ENCODE measurements at places on chromosomes 11 and 22.

DNA sequence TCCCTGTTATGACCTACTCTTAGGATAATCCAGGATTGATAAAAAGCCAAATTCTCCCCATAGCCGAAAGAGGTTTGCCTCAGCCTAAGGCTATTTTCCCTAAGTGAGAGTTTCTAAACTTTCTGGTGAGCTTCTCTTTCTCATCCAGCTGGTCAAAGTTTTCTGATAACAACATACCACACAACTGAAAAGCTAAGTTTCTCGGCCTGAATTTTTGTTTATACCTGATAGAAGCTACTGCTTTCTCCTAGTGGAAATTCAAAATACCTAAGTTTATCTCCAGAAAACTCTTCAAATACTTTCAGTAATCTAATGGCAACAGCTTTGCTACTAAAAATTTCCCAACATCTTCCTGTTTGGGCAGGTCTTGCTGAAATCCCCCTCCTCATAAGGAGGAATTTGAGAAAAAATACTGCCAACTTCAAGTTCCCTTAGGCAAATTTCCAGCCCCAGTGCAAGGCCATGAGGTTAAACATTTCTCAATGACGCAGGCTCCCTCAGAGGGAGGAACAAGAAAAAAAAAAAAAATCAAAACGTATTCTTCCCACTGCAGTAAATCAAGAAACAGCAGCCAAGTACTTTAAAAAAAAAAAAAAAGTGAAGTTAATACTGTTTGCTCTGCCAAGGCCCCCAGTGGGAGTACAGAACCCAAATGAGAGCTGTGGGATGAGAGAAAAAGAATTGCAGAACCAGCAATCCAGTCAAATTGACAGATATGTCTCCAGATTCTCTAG lies 127.0 kb downstream of the MRTFA start:
- DNase-seq: peak; percentile 57

DNA sequence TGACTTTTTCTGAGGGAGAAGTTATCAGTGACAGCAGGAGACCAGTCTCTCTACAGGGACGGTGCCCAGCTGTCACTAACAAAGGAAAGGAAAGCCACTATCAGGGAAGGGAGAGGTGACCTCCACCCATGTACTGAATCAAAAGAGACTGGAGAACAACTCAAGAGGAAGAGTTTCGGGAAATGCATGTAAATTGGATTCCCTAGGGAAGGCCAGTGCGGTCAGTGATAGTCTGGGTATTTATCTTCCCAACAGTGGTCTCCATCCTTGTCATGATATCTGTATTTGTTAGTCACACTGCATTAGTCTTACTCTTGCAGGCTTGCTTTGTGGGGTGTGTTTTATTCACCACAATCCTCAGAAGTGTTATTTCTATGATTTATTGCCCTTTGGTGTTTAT lies 193.4 kb upstream of the KIRREL3 start:
- no peak for DNase-seq

GRCh38 chr11:37352485-37352884 lies 754.4 kb upstream of the RAG2 start:
- DNase-seq: no peak

- DNase-seq: peak; percentile 42
Observed at GRCh38 chr11:10693509-10694081, at the start of gene IRAG1. TSS of gene IRAG1 (minus strand) at chr11:10693755. CDS start at chr11:10693602, 153 bp downstream.

DNA sequence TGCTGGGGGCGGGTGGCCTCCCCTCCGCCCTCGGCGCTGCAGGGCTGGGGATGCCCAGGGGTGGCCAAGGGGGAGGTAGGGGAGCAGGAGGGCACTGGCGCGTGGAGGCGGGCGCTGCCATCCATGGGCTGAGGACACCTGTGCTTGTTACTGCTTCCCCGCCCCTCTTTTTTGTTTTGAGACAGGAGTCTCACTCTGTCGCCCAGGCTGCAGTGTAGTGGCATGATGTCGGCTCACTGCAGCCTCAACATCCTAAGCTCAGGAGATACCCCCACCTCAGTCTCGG lies 683 bp upstream of the FADS3 start:
- no peak for DNase-seq

GRCh38 chr22:25146307-25146706 lies 53.4 kb upstream of the CRYBB3 start:
- no peak for DNase-seq

GRCh38 chr11:2725368-2726300 lies 25.8 kb upstream of the KCNQ1OT1 start:
- DNase-seq: peak; percentile 53

DNA sequence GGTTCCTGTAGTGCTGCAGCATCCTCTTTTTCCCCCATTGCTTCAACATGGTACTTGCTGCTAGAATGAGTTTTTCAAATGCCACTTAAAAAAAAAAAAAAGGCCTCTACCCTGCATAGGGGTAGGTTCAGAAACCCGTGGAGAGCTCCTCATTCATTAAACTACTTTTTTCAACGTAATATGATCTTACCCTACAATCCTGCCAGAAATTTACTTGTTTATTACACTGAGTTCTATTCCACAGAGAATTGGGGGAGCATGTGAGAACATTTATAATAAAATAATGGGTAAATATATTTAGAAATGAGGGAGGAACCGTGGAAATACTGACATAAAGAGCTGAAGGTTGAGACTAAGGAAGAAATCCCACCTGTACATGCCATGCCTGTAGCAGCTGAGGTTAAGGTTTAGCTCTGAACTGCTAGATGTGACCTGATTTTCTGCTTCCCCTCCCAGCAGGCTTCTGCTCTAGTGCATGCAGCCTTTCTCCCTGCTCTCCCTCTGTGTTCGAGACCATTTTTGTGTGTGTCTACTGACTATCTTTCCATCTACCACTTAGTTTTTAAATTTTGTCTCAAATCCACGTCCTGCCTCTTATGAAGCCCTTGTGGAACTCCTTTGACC lies 225.7 kb downstream of the DDX10 start:
- DNase-seq: no peak

- no peak for DNase-seq
Observed at GRCh38 chr22:24512043-24512442, 16.9 kb downstream of the UPB1 start.

- DNase-seq: no peak
Observed at GRCh38 chr11:129380413-129380812, 4.8 kb downstream of the BARX2 start.

DNA sequence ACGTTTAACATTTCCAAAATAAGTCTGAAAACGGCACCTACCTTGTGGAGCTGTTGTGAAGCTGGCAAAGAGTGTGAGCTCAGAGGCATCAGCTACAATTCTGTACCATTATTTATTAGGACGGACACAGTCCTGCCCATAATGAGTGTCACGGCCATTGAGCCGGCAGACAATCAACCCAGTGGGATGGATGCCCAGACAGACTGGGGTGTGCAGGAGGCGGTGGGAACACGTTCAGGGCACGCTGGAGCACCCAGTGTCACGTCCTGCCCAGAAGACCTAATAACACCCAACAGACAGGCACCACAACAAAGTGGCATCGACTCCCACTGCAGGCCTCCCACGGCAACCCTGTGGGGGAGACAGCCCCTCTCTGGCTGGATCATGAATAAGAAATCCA lies 34.5 kb downstream of the TPST2 start:
- no peak for DNase-seq

- peak; percentile 63 for DNase-seq
Observed at GRCh38 chr11:113991170-113991569, 16.3 kb downstream of the HTR3A start.

- no peak for DNase-seq
Observed at GRCh38 chr22:31895411-31896123, 48.8 kb upstream of the YWHAH start.

DNA sequence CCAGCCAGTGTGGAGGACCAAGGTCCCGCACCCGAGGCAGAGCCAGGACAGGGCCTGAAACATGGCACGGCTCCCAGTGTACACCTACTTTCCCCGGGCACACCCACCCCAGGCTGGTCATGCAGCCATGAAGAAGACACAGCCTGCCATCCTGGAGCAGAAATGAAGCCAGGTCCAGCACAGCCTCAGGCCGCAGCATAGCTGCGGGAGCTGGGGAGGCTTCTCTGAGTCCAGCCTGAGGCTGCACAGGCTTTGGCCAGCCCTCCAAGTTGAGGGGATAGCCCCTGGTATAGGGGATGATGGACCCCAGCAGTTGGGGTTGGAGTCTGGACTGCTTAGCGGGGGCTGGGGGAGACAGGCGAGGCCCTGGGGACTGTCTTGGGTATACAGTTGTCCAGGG lies 2.9 kb upstream of the HDAC10 start:
- DNase-seq: no peak

GRCh38 chr22:43625242-43625641 lies 186.9 kb downstream of the EFCAB6 start:
- no peak for DNase-seq

- DNase-seq: no peak
Observed at GRCh38 chr11:86179646-86180064, 64.9 kb upstream of the EED start.

DNA sequence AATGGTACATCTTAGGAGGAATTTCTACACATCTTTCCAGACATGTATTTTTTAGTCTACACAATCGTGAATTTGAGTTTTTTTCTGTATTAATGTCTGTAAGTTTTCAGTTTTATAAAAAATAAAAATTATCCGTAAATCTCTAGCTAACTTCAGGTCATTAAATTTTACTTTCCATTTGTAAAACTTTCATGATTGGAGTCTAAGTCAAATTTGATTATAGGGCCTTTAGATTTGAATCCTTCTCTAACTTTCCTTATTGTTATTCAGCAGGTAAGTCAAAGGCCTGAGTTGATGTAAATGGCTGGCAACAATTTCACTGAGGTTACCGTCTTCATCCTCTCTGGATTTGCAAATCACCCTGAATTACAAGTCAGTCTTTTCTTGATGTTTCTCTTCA lies at the start of gene OR8I2:
Gene OR8I2, plus strand, starts transcription at position 301 of the 400 bp plus-strand sequence. Its CDS starts 0 bp downstream, at position 301.
- no peak for DNase-seq

- no peak for DNase-seq
Observed at GRCh38 chr11:122131126-122131525, 15.1 kb upstream of the BLID start.

GRCh38 chr11:75954039-75954438 lies 139.0 kb downstream of the UVRAG start:
- DNase-seq: no peak

- DNase-seq: no peak
Observed at GRCh38 chr11:130866831-130867230, 49.4 kb downstream of the SNX19 start.

DNA sequence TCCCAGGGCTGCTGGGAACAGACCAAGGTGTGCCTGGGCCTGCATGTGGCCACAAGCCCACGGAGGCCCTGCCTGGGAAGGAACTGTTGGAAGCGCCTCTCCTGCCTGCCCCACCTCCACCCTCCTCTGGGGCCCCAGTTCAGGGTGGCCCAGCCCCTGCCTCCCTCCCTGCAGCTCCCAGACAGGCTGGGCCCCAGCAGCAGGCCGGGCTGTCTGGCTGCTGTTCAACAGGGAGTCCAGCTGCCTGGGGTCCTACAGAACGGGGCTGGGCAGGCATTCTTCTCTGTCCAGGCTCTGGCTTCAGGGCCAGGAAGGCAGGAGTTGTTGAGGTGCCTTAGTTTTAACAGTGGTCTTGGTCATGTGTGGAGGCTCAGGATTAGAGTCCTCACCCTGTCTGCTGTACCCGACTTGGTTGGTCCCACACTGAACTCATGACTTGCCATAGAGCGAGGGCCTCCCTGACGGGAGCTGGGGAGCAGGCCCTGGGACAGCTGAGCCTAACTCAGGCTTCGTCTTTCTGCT lies 11.8 kb downstream of the PRDM11 start:
- peak; percentile 34 for DNase-seq

DNA sequence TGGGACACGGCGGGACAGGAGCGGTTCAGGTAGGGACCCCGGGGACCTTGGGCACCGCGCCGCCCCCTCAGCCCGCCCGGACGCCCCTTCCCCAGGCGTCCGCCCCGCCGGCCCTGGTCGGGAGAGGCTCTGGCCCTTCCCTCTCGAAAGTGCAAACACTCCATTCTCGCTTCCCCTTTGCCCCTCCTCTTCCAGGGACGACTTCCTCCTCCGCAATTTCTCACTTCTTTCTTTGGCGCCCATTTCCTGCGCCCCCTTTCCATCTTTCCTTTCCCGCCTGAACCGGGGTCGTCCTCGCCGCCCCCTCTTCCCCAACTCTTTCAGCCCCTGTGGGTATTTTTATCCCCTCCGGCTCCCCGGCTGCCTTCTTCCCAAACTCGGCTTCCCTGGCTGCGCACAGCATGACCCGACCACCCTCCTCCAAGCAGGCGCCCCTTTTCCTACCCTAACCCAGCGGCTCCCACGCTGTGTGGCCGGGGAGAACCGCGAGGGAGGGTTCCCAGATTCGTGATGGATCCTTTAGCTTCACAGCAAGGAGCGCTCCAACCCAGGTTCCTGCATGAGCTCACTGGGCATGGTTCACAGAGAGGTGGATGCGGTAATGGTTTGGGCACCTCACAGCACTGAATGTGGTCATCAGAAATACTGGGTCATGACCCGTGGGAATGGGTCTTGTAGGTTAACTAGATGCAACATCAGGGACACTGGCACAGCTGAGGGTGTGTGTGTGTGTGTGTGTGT lies 689 bp downstream of the RAB39A start:
- DNase-seq: no peak

- DNase-seq: peak; percentile 11
Observed at GRCh38 chr22:25025491-25026400, 73.2 kb downstream of the KIAA1671 start.

GRCh38 chr22:27461470-27461869 lies 340.1 kb downstream of the MN1 start:
- DNase-seq: peak; percentile 94

GRCh38 chr11:69155302-69156234 lies at the start of gene SMIM38:
TSS of gene SMIM38 (plus strand) at chr11:69155935. CDS start at chr11:69157847, 1,912 bp downstream.
- DNase-seq: no peak

DNA sequence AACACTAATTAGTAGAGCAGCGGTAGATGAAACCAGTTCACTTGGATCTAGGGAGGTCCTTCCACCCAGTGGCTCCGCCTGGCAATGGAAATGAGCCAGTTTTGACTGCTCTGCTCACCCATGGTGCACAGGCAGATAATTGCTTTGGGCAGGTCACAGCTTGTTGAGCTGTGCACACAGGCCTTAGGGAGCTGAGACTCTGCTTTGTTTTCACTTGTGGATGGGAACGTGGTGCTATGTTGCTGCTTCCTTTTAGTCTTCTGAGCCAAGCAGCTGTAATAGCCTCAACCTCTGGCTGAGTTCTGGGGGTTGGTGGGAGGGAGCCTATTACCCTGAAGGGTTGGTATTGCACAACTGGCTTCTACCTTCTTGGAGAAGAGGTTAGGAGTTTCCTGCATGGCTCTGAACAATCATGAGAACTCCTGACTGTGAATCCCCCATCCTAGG lies 262.3 kb upstream of the MTNR1B start:
- DNase-seq: no peak

DNA sequence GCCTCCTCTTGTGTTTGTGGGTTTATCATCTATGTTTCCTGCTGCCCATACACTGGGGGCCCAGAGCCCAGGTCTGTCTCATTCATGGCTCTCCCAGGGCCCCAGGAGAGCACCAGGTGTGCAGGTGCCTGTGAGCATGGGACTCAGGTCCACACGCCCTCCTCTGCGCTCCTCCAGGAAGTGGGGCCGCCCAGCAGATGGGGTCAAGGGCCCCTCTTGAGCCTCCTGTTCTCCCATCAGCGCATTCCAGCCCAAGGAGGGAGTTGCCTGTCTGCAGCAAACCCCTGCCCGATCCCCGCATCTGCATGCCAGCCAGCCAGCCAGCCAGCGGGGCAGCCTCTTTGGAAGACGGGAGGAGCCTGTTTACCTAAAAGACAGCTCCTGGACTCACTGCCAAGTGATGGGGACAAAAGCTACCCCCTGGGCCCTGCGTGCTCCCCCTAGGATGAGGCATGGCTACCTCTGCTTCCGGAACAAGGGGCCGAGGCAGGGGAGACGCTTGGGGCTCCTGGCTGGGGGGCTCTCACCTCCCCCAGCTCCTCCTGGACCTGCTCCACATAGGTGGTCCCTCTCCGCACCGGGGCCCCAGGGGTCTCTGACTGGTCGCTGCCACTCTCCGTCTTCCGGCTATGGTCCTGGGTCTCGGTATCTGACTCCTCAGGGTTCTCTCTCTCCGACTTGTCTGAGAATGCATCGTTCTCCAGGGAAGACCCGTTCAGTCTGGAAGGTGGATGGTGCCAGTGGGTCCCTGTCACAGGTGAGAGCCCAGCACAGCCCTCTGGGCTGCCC lies 49.7 kb upstream of the CARS1 start:
- DNase-seq: no peak
